Esophagus mucosa (tissue), 1 donor: ENCODE measurements at places on chromosomes 7 and 10. TPM values are rescaled to one million over a fixed set of nuclear protein-coding genes. Genes with fewer than 3 reads are reported as not detected.
A peak's percentile ranks its signal among the peaks of the same experiment; 100 is the strongest.

GRCh38 chr10:106897719-106898118 lies 266.8 kb downstream of the SORCS1 start:
- ATAC-seq, result no peak

DNA sequence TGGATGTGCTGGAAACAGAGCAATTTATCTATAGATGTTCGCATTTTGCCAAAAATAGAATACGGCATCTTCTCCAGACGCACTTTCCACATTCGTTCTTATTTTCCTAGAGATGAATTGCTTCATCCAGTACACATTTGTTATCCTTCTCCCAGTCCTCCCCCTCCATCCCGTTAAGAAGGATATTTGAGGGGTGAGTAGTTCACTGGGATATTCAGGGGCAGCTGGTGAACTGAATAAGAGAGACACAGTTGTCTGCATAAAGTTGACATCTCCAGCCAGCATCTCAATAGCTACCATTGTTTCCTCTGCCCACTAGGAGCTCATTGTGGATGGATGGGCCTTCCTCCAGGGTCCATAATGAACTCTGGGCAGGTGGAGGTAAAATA lies 456.8 kb upstream of the NRP1 start:
- no peak for ATAC-seq

DNA sequence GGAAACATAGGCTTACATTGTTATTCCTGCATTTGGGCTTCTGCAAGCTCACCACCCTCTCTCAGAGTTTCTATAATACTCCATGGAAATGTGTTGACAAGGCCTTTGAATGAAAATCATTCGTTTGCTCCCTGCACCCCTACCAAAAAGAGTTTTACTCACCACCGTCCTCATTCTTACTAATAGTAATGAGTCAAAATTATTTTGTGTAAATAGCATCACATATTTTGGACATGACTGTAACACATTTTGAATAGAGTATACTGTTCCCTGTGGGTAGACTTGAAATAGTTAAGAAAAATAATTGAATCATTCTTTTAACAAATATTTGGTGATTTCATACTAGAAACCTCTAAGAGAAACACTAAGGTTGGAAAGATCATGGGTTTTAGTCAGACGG lies 84.6 kb downstream of the AKAP9 start:
- no peak for ATAC-seq

PTN gene
- 28.6 TPM for total RNA-seq

CTBP2 gene
- total RNA-seq, result 46.7 TPM

- peak; percentile 83 for ATAC-seq
Observed at GRCh38 chr10:34815185-34816084, at the start of gene PARD3. TSS of gene PARD3 (minus strand) at chr10:34815296. CDS start at chr10:34814995, 301 bp downstream.

MPP7 gene
- total RNA-seq, result 53.6 TPM

PAPOLB gene
- not detected for total RNA-seq

DNA sequence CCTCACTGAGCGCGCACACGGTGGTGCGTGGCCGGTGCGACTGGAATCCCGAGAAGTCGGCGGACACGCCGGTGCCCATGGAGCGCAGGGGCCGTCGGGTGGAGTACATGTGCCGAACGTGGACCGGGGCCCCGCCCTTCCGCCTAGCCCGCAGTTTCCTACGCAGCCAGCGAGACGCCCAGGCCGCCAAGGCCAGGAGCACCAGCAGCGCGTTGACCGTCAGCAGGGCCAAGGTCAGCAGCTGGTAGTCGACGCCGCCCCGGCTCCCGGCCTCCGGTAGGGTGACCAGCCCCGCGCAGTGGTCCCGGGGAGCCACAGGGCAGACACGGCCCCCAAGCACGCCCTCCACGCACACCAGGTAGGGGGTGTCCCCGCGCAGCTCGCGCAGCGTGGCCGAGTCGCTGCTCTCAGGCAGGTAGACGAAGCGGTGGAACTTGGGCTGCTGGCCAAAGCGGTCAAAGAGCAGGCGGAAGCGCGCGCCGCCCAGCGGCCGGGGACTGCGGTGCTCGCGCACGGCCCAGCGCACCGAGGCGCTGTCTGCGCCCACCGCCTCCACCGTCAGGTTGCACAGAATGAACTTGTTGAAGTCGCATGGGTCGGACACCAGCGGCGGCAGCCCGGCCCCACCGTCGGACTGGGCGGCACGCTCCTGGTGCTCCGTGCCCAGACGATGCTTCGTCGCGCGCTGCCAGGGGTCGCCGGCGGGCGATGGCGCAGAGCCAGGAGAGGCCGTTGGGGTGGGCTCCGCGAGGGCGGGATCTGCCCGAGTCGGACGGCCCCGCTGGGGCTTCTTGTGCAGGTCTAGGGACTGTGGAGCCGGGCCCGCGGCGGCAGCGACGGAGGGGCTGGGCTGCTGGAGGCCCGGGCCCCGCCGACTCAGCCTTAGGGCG lies 2.2 kb downstream of the TRIL start:
- peak; percentile 63 for ATAC-seq

OR6B1 gene
- total RNA-seq, result not detected

- no peak for ATAC-seq
Observed at GRCh38 chr7:84022684-84023308, 171.8 kb downstream of the SEMA3A start.

ENO4 gene
- not detected for total RNA-seq

DNA sequence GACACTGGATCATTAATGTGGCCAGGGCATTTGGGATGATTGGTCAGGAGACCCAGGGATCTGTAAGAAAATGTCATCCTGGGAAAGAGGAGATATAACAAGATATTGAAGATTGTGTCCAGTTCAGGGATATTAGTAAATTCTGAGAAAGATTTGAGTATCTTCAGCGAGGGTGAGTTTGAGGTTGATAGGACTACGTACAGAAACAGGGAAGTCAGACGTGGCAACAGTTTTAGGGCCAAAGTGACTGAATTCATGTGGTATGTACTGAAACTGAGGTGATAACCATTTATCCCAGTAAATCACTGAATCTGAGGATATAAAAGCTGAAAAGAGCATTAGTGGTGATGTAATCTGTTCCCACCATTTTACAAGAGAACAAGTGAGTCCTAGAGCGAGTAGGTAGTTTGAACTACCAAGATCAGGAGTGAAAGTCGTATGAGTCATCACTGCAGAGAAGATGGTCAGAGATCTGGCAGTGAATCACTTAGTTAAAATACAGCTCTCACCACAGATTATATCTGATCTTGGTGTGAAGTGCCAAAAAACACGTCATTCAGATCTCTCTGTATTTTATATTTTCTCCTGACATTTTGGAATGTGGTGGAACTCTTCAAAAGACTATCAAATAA lies 220.5 kb downstream of the CDK14 start:
- peak; percentile 23 for ATAC-seq

DNA sequence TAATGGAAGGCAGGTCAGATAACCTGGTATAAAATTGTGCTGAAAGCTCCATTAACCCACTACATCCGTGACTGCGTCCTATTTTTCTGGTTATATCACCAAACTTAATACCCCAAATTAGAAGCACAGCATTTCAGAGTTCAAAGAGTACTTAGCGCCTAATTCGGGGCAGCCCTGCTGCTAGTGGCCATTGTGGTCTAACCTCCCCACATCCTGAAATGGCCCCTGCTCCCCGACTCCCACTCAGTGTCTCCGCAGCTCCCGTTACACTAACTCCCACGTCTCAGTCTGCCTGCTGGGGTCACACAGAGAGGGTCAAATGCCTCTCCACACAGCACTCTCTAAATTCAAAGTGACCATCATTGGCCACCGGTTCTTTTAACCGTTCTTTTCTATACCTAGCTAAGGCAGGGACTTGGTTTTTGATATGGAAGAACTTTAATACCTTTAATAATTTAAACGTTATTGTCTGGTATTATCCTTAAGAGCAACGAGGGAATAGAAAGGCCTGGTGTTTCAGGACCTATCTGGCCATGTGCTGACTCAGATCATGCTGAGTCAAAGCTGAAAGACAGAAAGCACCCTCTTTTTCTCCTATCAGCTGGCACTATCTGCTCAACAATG lies 117.1 kb downstream of the KMT2E start:
- no peak for ATAC-seq

PDK4 gene
- total RNA-seq, result 1.5 TPM

DNA sequence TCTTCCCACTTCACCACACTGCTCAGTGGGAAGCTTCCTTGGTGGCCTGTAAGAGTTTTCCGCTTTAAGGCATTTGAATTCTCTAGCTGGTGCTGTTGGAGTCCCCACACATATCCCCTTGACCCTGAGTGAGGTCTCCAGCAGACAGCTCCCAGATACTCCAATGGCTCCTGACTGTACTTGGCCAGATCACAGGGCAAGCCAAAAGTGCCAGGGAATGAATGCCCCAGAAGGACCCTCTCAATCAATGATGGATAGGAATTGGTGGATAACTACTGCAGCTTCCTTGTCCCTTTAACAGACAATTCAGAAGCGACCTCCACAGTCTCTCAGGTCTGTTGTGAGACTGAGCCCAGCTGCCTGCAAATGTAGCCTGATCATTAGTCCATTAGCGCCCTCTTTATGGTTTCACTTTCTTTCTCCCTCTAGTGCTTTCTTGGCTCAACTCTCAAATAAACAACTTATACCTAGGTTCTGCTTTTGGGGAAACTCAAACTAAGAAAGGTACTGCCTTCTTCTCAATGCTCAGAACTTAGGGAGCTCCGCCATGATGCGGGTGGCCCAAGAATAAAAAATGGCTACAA lies 283.0 kb downstream of the TCF7L2 start:
- no peak for ATAC-seq

DNA sequence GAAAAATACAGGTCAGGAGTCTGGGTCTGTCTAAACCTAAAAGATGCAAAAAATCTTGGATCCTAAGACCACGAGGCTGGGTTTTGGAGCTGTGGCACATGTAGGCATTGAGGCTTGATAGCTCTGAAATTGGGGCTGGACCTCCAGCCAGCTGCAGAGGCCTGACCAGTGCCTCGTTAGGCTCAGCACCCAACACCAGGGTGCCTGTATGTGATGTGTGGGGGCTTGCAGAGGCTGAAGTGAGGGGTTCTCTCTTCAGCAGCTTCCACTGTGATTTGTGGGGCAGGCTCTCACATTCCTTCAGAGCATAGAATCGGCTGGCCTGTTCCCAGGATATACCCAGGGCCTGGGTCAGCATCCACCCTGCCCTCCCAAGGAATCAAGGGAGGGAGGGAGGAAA lies 247.8 kb downstream of the BUB3 start:
- ATAC-seq, result no peak

GRCh38 chr10:843703-844102 lies 87.8 kb downstream of the LARP4B start:
- ATAC-seq, result no peak

DNAAF5 gene
- 21.8 TPM for total RNA-seq

STEAP1B gene
- total RNA-seq, result 2.0 TPM

FBXL13 gene
- total RNA-seq, result 0.36 TPM

- ATAC-seq, result no peak
Observed at GRCh38 chr10:133164816-133165555, 5.0 kb downstream of the KNDC1 start.

ATRNL1 gene
- 1.3 TPM for total RNA-seq

HOXA6 gene
- total RNA-seq, result 1.7 TPM

- ATAC-seq, result no peak
Observed at GRCh38 chr7:117489911-117490310, 10.1 kb downstream of the CFTR start.

DNA sequence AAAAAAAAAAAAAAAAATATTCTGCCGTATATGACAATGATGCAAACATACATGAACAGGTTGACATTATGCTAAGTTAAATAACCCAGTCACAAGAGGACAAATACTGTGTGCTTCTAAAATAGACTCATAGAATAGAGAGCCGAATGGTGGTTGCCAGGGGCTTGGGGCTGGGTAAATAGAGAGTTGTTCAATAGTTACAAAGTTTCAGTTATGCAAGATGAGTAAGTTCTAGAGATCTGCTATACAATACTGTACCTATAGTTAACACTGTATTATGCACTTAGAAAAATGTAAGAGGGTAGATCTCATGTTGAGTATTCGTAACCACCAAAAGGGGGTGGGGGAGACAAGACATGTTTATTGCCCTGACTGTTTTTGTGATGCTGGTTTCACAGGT lies 77.1 kb upstream of the GNAI1 start:
- no peak for ATAC-seq

- ATAC-seq, result no peak
Observed at GRCh38 chr7:512541-513311, 6.9 kb downstream of the PDGFA start.

- peak; percentile 82 for ATAC-seq
Observed at GRCh38 chr7:64686493-64687184, 20.7 kb downstream of the ZNF107 start.

PIK3CG gene
- 0.56 TPM for total RNA-seq

GRCh38 chr10:25842146-25842545 lies 91.9 kb upstream of the MYO3A start:
- no peak for ATAC-seq

PIK3AP1 gene
- 1.0 TPM for total RNA-seq

TMEM209 gene
- 14.9 TPM for total RNA-seq

DNA sequence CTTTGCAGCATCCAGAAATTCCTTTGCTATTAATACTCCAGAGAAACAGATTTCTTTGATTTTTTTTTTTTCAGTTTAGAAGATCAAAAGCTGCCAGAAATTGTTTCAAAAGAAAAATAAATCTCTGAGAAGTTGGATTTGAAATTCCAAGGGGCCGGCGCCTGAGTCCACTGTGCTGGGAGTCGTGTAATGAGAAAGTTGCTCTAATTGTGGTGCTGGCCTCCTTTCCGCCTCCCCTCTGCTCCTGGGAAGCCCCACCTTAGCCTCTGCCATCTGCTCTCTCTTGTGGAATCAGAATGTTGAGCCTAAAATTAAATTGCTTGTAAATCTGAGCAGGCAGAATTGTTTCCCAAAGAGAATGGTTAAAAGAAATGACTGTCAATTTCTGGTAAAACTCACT lies 93.3 kb downstream of the EMX2 start:
- ATAC-seq, result no peak

GRCh38 chr7:87013840-87014190 lies 45.6 kb downstream of the ELAPOR2 start:
- ATAC-seq, result no peak
